ENCODE measurements at places on chromosomes 2 and 18.

DNA sequence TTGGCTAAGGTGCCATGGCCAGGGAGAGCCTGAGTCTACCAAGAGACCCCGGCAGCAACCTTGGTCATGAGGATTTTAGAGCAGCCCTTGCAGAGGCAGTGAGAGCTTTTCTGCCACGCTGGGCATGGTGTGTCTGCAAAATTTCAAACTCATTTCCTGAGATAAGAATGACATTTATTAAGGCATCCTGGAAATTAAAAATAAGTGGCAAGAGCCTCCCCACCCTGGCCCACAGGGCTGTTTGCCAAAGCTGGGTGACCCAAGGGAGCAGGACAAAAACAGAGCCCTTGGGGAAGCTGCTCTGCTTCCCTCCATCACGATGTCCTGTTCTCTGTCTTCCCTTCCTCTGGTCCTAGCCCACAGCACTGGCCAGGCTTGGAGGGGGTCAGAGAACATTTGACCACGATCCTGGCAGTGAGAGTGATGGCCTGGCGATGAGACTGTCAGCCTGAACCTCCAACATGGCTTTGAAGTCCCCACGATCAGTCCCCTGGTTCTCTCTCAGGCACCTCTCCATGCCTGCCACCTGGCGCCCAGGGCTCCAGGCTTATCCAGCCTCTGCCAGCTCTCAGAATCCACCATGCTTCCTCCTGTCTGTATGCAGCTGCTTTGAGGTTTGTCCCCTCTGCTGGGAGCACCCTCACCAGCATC, 68.9 kb upstream of the RMDN2 start:
- no peak for DNase-seq

GRCh38 chr2:179277429-179278196, 13.0 kb upstream of the SESTD1 start:
- no peak for DNase-seq

DNA sequence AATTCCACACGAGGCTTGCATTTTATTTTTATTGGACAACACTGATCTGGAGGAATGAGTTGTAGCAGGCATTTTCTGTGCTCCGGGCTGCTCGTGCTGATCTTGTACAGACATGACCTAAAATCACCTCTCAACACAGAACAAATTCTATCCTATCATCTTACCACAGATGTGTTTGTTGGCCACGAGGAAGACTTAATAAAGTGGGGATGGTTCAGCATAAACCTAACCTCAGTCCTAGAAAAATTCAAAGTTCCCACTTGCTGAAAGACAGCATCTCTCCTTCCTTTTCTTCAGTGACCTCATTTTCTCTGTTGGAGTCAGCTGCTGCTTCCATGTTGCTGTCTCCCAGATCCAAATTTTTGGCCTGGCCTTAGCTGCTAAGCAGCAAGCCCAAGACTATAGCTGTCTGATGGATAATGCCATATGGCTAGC, 45.3 kb downstream of the RBKS start:
- DNase-seq, result no peak

GRCh38 chr2:236600892-236601291, 31.3 kb downstream of the ACKR3 start:
- no peak for DNase-seq

DNA sequence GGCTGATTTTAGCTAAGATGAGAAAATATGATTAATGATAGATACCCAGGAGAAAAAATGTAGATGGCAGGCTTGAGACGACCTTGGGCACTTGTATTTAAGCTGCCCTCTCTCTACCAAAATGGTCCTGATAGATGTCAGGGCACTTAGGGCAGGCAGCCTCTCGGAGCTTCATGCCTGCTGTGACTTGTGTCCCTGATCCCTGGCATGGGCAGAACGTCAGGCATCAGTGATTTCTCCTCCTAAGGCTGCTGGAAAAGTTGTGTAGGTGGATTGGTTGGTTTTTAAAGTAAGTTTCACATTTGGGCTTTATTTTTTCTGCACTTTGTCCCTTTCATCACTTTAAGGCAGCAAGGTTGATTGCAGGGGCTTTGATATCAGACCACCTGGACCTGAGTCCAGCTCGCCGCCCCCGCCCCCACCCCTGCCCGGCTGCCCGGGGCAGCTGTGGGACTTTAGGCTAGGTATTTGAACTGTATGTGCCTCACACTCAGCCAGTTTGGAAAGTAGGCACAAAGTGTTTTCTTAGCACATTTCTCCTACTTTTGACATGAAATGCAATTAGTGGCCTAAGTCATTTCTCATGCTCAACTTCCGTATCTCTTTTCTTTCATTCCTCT, 35.0 kb upstream of the SCLY start:
- no peak for DNase-seq
